Smooth muscle cell of the coronary artery (primary cell): ENCODE measurements at places on chromosomes 6 and 20. TPM values are rescaled to one million over a fixed set of nuclear protein-coding genes. Genes with fewer than 3 reads are reported as not detected.

The PRDM13 gene
- not detected in 2 replicates for total RNA-seq

The IYD gene
- not detected in 2 replicates for total RNA-seq

The APCDD1L gene
- total RNA-seq: 2.5 and 26.5 TPM in 2 replicates

The KIF13A gene
- 42.8 and 56.2 TPM in 2 replicates for total RNA-seq

The BMP5 gene
- not detected in 2 replicates for total RNA-seq

The RSPO3 gene
- total RNA-seq: 0.08 and 26.9 TPM in 2 replicates

The C2 gene
- 0.90 and 26.7 TPM in 2 replicates for total RNA-seq

The ID1 gene
- total RNA-seq: 6.4 and 565 TPM in 2 replicates

The OR12D3 gene
- not detected in 2 replicates for total RNA-seq

The BCAS1 gene
- 1.1 TPM in 1 of 2 replicates, not detected in the other for total RNA-seq

The THEMIS gene
- not detected in 2 replicates for total RNA-seq

The SLC35F1 gene
- total RNA-seq: not detected in 2 replicates
